Bone marrow (tissue), 2 donors: ENCODE measurements at places on chromosomes 4 and X.

- DNase-seq: no peak
Observed at GRCh38 chr4:123050018-123050417, 127.6 kb upstream of the NUDT6 start.

GRCh38 chr4:41281038-41281634 lies 24.4 kb downstream of the UCHL1 start:
- DNase-seq: no peak

GRCh38 chrX:50447535-50447934 lies 23.1 kb downstream of the DGKK start:
- no peak for DNase-seq

DNA sequence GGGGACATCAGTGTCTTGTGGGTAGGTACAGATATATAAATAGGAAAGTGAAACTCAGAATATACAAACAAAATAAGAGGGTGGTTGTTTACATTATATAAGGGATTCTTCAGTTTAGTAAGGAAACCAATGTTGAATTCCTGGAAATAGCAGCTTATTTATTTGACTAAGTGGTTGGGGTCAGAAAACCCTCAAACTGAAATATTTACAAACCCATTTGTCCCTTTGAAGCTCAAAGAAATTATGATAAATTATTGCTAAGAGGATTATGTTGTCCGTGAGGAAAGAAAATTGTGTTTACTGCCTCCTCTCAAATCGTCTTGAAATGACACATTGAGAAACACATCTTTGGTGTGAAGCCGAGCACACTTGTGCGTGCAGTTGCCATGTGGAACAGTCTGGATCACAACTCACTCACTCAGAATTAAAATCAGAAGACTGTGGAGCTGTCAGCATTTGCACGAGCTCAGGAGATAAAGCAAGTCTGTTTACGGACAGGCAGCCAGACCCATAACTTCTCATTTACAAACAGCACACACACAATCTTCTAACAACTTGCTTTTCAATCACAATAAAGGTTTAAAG lies 46.8 kb upstream of the SETD7 start:
- no peak for DNase-seq

DNA sequence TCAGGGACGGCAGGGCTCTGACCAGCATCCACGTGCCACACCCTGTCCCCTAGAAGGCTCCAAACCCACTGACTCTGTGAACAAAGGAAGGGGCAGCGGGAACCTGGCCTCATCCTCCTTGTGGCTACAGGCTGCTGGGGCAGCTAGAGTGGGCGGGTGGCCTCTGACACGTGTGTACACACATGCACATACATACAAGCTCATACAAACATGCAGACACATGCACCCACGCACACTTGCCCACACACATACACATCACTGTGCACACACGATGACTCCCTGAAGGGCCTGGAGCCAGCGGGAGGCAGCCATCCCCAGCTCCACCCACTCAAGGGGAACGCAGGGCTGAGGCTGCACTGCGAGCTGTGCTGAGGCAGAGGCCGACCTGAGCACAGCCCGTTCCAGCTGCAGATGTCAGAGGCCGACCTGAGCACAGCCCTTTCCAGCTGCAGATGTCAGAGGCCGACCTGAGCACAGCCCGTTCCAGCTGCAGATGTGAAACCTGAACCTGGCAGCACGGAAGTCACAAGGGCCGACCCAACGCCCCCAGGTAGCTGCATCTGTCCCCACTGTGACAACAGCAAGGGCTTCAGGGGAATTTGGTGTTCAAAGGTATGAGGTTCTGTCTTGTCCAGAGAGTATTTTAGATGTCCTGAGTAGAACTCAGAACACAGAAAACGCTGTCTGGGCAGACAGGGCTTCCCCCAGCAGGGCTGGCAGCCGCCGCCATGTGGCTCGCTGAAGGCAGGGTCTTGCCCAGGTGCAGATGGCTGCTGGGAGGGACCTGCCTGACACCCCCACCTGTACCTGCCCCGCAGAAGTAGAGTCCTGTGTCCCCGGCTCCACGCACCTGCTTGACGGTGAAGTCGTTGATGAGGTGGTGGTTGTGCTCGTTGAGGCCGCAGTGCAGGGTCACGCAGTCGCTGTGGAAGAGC lies 33.5 kb downstream of the CTBP1 start:
- no peak for DNase-seq

DNA sequence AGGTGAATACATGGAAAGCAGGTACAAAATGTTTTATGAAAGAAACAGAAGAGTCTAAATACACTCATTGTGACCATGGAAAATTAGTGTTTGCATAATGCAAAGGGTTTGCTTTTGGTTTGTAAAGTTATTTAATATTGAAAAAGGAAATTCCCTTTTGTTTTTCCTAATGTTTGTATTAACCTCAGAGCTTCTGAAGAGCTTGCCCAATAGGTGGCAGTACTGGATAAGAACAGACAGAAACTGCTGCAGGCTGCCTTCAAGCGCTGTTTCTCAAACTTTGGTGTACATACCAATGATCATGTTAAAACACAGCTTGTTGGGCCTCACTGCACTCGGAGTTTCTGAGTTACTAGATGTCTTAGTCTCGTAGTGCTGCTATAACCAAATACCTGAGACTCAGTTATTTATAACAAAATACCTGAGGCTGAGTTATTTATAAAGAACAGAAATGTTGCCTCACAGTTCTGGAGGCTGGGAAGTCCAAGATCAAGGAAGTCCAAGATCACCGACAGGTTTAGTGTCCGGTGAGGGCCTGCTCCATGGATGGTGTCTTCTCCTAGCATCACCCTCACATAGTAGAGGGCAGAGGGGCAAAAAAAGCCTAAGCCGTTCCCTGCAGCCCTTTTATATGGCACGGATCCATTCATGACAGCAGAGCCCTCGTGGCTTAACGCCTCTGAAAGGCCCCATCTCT lies 54.2 kb downstream of the SUPT20HL2 start:
- DNase-seq: peak; percentile 14

DNA sequence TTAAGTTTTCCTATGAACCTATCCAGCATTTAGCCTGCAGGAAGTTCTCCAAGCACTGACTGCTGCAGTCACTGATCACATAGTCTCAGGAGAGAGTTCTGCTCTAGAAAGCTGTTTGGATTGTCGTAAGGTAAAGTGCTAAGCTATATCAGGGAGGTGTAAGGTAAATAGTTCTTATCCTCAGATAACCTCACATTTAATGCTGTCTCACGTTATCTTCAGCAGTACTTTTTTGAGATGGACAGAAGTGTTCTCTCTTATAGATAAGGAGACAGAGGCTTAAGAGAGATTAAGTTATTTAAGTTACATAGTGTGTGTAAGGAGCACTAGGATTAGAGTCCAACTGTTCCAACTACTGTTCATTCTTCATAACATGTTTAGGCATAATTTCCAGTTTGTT lies 77.9 kb downstream of the STIM2 start:
- no peak for DNase-seq

- DNase-seq: no peak
Observed at GRCh38 chr4:80207172-80207583, 9.9 kb downstream of the PRDM8 start.

GRCh38 chr4:169070895-169071218 lies 60.8 kb upstream of the CBR4 start:
- DNase-seq: no peak

- no peak for DNase-seq
Observed at GRCh38 chr4:186265683-186266652, at the start of gene F11. Gene F11 (plus strand): TSS chr4:186266189. CDS start chr4:186267137, 948 bp downstream.

DNA sequence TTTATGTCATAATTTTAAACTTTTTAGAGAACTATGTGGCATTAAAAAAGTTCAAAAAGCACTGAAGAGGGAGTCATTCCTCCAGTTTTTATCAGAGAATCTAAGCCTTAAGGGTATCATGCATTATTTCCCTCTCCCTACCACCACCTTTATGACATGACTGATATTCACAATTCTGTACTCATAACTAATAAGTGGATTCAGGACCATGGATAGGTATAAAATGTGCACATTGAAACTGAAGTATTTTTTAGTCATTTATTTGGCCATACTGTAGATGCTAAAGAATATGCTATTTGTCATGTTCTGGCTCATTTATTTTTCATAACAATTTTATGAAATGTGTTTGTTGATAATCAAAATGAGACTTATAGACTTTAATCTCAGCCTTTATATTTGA lies 897.5 kb upstream of the AGA start:
- no peak for DNase-seq

DNA sequence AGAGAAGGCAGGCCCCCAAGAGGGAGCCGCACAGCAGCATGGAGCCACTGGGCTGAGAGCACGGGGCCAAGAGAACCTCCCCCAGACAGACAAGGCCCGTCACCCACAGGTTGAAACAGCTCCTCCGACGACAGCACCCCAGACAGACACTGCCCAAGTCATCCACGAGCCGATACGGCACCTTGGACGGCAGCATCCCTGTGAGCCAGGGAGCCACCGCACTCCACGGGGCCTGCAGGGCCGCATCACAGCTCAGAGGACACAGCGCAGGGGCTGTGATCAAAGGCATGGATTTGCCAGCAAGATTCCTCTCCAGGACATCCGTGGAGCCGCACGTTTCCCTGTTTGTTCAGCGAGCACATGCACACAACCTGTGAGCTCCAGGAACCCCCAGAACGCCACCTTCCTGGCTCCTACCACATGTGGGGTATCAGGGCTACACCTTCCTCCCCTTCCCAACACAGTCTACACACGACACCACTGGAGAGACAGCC lies 3.9 kb downstream of the CTBP1 start:
- DNase-seq: no peak

DNA sequence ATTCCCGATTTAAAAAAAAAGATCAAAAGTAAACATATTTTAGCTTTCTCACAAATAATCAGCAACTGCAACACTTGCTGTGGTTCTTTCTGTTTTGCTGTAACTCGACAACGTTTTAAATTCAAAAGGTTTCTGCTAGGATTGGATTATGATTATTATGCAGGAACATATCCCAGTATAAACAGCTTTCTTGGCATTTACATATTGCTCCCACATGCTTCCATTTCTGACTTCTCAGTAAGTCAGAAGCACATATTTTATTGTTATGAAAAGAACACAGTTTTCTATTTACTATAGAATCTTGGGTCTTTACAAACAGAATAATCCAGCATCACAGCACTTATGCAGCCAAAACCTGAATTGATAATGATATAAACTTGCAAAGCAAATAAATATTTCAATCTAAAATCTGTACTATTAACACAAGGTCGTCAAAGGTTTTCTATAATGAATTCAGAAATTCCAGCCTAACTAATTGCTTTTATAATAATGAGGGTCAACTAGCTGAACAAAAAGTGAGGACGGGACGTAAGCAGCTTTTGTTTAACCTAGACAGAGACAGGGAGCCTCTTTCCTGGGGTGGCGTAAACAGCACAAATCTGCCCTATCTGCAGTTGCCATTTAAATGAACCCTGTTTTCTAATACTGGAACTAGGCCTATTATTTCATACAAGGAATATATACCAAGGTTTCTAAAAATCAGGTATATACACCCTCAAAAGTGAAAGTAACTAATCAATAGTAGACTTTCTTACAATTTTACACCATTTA lies 9.8 kb upstream of the PCDH18 start:
- DNase-seq: no peak

GRCh38 chr4:1030559-1030958 lies 19.1 kb downstream of the FGFRL1 start:
- no peak for DNase-seq

DNA sequence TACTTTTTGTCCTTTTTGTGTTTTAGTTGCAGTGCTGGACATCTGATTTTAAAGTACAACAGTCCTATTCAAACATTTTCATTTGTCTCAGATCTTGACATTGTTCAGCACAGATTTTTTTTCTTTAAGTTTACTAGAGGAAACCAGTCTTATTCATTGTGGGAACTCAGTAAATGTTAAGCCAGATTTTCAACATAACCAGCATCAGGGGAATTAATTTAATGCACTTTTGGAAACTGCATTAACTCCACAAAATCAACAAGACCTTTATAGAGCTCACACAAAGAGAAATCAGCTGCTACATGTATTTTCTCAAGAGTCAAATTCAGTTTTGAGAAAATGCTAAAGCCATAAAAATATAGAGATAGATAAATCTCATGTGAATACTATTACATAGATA lies 9.9 kb downstream of the CPE start:
- no peak for DNase-seq

GRCh38 chr4:71584585-71584984 lies 199.3 kb downstream of the GC start:
- no peak for DNase-seq

DNA sequence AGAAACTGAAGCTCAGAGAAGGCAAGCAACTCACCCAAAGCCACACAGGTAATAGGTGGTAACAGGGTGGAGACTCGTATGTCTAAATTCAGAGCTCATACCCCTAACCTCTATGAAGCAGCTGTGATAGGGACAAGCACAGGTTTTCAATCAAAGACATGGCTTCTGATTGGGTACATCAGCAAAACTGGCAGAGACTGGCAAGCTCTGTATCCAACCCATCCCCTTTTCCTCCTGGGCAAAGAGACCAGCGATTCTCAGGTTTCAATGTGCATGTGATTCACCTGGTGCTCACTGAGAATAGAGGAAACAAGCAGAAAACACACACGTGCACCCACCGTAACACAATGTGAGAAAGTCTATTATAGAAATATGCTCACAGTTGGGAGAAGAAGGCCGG lies 153.0 kb downstream of the SMIM20 start:
- no peak for DNase-seq

- DNase-seq: no peak
Observed at GRCh38 chr4:86661006-86661405, 66.9 kb downstream of the PTPN13 start.

DNA sequence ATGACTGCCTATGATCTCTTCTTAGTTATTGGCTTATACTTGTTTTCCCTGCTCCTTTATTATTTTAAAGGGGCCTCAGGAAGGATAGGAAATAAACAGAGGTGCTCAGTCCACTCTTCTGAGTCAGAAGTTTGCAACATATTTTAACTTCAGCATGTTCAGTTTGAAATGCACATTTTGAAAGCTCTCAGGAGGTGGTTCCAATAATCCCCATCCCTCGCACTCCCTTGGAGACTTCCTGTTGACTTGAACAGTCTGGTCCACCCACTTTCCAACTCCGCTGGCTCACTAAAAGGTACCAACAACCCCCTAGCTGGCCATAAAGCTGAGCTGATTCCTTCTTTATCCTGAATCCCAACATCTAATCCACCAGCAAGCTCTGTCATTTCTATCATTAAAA lies 78.3 kb upstream of the DUSP21 start:
- DNase-seq: no peak

- no peak for DNase-seq
Observed at GRCh38 chrX:140149761-140150160, 184.4 kb upstream of the CXorf66 start.

GRCh38 chr4:13527192-13527980 lies 16.9 kb downstream of the NKX3-2 start:
- no peak for DNase-seq

GRCh38 chr4:149980941-149981340 lies 97.3 kb upstream of the DCLK2 start:
- no peak for DNase-seq

- DNase-seq: no peak
Observed at GRCh38 chr4:132797856-132798255, 351.2 kb upstream of the PCDH10 start.

- DNase-seq: no peak
Observed at GRCh38 chrX:139170526-139171173, 359.9 kb upstream of the F9 start.

DNA sequence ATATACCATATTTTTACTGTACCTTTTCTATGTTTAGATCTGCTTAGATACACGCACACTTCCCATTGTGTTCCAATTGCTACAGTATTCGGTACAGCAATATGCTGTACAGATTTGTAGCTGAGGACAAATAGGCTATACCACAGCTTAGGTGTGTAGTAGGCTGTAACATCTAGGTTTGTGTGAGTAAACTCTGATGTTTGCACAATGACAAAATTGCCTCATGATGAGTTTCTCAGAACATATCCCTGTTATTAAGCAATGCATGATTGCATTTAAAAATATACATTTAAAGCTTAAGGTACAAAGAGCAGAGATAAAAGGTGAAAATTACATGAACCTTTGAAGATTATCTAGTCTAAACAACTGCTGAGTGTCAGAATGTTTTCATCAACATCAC lies 181.7 kb downstream of the ADGRA3 start:
- no peak for DNase-seq
